ENCODE measurements at places on chromosomes 16 and 17. TPM values are rescaled to one million over a fixed set of nuclear protein-coding genes. Genes with fewer than 3 reads are reported as not detected.

Gene ITGAD
- total RNA-seq = not detected

- no peak overlapping the region for H3K4me3 ChIP-seq
- peaks cover 10% of the 10 kb centered on the region for H3K4me1 ChIP-seq
- peaks cover 9% of the 10 kb centered on the region for H3K27me3 ChIP-seq
- no peak for DNase-seq
- no peaks in the 10 kb centered on the region for H3K36me3 ChIP-seq
- no peak overlapping the region for H3K27ac ChIP-seq
Observed at GRCh38 chr17:72151565-72152386, 31.0 kb downstream of the SOX9 start.

GRCh38 chr16:305916-306626 is 23.1 kb downstream of the PDIA2 start:
- DNase-seq = no peak
- no peaks in the 10 kb centered on the region for H3K4me1 ChIP-seq
- peaks cover 12% of the 10 kb centered on the region for H3K36me3 ChIP-seq
- H3K4me3 ChIP-seq = no peak overlapping the region
- no peaks in the 10 kb centered on the region for H3K27me3 ChIP-seq

DNA sequence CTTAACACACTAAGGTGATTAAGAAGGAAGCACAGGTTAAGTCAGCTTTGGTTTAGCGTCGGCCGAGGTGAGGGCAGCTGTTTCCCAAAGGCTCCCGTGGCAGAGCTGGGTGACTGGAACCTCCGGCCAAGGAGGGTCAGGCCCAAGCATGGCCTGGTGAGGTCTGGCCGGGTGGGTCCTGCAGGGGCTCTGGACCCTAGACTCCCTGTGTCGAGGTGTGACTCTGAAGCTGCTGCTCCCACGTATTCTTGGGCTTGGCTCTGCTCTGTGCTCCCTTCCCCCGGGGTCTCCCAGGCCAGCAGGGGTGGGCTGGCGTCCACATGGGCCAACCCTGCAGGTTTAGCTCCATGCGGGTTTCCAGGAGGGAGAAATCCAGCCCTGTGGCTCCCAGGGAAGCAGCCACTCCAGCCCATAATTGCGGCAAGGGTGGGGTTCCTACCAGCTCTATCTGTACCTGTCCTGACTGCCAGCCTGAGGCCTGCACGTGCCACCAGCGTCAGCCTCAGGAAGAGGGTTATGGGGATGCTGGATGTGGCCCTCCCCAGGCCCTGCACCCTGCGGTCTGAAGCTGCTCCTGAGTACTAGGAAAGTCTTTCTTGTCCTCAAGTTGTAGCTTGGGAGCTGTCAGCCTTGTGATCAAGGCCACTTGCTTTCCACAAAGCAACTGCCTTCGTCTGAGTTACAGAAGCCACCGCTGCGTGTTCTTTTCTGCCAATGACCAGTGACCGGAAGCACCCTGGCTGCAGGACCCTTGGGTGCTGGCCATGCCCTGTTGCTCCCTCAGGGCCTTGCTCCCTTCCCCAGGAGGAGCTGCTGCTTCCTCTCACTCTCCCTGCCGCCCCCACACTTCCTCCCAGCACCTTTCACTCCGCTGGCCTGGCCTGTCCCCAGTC is 4.8 kb downstream of the CDK5R1 start:
- peaks cover 20% of the 10 kb centered on the region for H3K4me1 ChIP-seq
- no peak overlapping the region for H3K4me3 ChIP-seq
- no peak overlapping the region for H3K27ac ChIP-seq
- H3K27me3 ChIP-seq = no peaks in the 10 kb centered on the region

DNA sequence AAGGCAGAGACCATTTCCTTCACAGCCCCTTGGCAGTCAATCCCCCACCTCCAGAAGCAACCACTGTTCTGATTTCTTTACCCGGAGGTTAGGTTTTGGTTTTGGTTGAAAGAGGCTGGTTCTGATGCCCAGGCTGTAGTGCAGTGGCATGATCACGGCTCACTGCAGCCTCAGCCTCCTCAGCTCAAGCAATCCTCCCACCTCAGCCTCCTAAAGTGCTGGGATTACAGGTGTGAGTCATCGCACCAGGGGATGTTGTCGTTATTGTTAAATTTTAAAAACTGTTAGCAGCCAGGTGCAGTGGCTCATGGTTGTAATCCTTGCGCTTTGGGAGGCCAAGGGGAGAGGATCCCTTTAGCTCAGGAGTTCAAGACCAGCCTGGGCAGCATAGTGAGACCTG is 3.0 kb upstream of the CTRB2 start:
- no peak overlapping the region for H3K4me3 ChIP-seq
- no peak for DNase-seq
- H3K27ac ChIP-seq = no peak overlapping the region
- no peaks in the 10 kb centered on the region for H3K27me3 ChIP-seq
- H3K4me1 ChIP-seq = no peaks in the 10 kb centered on the region

- no peaks in the 10 kb centered on the region for H3K4me1 ChIP-seq
- no peak overlapping the region for H3K27ac ChIP-seq
- no peaks in the 10 kb centered on the region for H3K36me3 ChIP-seq
- peaks cover 5% of the 10 kb centered on the region for H3K27me3 ChIP-seq
Observed at GRCh38 chr16:21713549-21714368, 50.0 kb downstream of the OTOA start.

GRCh38 chr17:48850792-48851323 is 20.0 kb downstream of the CALCOCO2 start:
- H3K4me3 ChIP-seq = no peak overlapping the region
- DNase-seq = no peak
- no peak overlapping the region for H3K27ac ChIP-seq
- no peaks in the 10 kb centered on the region for H3K27me3 ChIP-seq
- peaks cover 33% of the 10 kb centered on the region for H3K36me3 ChIP-seq

- peak; percentile 58 for DNase-seq
- no peak overlapping the region for H3K4me3 ChIP-seq
- H3K4me1 ChIP-seq = peaks cover 11% of the 10 kb centered on the region
Observed at GRCh38 chr16:50311134-50311528, 44.8 kb downstream of the ADCY7 start.

DNA sequence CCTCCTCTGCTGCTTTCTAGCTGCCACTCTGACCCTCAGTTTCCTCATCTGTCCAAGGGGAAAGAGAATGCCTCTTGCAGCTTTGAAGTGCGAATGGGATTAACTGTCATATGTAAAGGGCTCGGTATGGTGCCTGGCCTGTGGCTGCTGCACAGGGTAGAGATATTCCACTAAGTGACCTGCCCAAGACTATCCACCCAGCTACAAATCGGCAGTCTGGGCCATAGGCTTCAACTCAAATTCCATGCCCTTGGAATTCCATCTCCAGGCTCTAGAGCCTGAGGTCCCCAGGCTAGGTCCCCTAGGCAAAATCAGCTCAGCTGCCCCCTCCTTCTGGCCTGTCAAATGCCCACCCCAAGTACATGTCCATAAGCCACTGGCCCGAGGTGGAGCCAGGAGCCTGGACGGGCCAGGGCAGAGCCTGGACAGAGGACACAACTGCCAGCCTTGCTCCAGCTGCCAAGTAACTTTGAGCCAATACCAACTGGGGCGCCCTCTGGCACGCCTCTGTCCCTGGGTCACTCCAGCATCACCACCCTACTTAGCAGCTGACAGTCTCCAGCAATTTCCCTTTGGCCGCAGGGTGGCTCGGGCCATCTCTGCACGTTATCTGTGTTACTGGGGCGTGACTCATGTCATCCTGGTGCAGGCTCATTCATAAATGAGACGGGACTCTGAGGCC is 57.2 kb downstream of the SDK2 start:
- no peaks in the 10 kb centered on the region for H3K4me1 ChIP-seq
- H3K27ac ChIP-seq = no peak overlapping the region
- H3K36me3 ChIP-seq = no peaks in the 10 kb centered on the region
- H3K27me3 ChIP-seq = no peaks in the 10 kb centered on the region
- H3K4me3 ChIP-seq = no peak overlapping the region
